ENCODE measurements at places on chromosomes 13 and 19.

GRCh38 chr19:39237200-39238184 lies 7.3 kb downstream of the IFNL3 start:
- peak; percentile 23 for DNase-seq

DNA sequence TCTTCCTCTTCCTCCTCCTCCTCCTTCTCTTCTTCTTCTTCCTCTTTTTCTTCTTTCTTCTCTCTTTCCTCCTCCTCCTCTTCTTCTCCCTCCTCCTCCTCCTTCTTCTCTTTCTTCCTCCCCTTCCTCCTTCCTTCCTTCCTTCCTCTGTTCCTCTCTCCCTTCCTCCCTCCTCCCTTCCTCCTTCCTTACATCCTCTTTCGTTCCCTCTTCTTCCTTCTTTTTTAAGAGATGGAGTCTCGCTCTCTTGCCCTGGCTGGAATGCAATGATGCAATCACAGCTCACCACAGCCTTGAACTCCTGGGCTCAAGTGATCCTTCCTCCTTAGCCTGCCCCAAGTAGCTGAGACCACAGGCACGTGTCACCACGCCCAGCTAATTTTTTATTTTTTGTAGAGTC lies 13.2 kb downstream of the EHD2 start:
- DNase-seq: no peak

GRCh38 chr13:25281193-25281934 lies 5.9 kb downstream of the MTMR6 start:
- DNase-seq: no peak

DNA sequence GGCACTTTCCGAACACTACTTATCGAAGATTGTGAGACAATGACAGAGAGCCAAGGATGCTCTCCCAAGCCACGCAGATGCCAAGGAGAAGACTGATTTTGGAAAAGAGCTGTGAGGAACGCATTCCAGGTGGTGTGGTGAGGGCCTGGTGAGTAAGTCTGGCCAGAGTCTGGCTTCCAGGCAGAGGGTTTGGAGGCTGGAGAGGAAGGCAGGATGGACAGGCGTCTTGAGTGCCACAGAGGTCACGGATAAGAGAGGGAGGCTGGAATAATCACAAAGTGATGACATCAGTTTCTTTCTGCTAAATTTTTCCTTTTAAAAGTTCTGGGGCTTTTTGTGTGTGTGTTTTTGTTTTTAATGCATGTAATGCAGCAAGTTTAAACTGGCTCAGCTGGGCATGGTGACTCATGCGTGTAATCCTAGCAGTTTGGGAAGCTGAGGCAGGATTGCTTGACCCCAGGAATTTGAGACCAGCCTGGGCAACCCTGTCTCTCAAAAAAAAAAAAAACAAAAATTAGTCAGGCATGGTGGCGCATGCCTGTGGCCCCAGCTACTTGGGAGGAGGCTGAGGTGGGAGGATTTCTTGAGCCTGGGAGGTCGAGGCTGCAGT lies 235.1 kb downstream of the NALCN start:
- no peak for DNase-seq

DNA sequence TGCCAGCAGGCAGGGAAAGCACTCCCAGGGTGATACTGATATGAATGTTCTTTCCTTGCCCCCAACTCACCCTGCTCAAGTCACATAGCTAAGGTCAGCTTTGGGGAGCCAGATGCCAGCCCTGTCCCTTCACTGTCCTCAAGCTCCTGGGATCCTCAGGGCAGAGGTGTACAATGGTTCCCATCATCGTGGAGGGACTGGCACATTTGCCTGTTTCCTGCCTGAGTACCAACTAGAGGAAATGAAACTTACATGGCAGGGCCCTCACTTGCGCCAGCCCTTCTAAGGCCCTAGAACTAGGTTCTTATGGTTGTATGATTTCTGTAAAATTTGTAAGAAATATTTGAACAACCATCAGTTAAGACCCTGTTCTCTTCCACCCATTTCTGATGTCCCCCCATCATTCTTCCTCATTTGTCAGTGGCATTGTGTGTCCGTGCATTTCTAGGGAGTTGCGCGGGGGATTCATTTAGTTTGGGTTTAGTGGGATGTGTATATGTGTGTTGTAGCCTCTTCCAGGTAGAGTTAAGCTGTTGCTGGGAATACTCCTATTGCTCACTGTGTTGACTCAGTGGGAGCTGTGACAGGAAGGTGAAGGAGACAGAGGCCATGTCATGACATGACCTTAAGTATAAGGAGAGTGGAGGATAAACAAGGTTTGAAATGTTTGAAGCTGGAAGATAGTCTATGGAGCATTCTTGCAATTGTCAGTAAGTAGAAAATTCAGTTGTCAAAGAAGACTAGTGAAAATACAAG lies 41.3 kb upstream of the RCBTB2 start:
- DNase-seq: no peak

DNA sequence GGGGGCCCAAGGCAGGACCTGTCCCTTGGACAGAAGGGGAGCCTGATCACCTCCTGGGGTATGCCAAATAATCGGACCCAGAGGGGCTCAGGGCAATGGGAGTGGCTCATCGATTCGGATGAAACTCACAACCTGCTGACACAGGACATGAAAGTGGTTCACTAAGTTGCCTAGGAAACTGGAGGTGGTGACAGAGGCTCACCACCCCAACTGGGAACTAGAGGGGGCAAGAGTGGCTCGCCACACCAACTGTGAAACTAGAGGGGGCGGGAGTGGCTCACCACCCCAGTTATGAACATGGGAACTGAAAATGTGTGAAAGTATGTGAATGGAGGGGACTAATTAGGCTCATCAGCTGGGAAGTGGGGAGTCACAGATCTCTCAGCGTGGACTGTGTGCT lies 46.3 kb upstream of the ZNF737 start:
- no peak for DNase-seq

GRCh38 chr19:48648134-48648533 lies 2.1 kb upstream of the CA11 start:
- no peak for DNase-seq

GRCh38 chr19:38185562-38185961 lies 38.5 kb downstream of the DPF1 start:
- no peak for DNase-seq

GRCh38 chr13:48488995-48489394 lies 43.9 kb downstream of the RCBTB2 start:
- no peak for DNase-seq

GRCh38 chr13:48985756-48986155 lies 10.0 kb downstream of the FNDC3A start:
- DNase-seq: no peak

- DNase-seq: no peak
These were observed 9.4 kb upstream of the SEMA6B start for GRCh38 chr19:4568886-4569285.

DNA sequence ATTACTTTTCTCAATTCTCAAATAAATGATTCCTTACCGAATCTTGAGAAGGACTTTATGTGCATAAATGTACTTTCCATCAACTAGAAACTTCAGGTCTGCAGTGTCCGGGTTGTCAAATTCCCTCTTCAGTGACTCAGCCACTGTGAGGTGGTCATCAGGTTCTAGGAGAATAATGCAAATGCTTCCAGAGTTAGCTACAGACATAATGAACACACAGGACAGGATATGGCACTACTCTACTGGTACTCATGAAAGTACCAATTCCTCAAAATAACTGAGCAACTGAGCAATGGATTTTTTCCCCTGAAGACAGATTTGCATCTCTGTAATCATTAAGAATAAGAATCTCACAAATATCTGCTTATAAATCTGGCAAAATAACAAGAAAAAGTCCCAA lies 31.2 kb downstream of the RCBTB2 start:
- no peak for DNase-seq

DNA sequence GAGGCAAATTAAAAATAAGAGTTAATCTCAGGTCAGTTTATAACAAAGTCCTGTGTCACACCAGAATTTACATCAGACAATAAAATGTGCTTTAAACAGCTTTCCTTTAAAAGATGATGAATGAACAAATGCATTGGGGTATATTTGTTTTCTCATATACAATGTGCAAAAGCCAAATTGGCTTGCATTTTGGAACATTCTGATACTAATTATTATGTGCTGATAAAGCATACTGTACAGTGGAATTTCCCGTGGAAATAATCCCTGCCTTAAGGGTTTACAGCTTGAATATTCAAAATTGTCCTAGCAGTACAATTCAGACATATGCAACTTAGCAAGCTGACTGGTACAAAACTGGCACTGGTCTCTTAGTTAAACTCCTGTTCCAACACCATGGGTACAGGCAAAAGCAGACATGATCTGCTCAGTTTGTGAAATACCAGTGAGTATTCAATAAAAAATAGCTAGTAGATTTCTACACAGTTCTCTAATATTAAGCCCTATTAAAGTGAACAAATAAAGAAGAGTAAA lies 373.4 kb downstream of the SLITRK1 start:
- no peak for DNase-seq

GRCh38 chr19:9868983-9869617 lies 34.0 kb downstream of the PIN1 start:
- DNase-seq: no peak

DNA sequence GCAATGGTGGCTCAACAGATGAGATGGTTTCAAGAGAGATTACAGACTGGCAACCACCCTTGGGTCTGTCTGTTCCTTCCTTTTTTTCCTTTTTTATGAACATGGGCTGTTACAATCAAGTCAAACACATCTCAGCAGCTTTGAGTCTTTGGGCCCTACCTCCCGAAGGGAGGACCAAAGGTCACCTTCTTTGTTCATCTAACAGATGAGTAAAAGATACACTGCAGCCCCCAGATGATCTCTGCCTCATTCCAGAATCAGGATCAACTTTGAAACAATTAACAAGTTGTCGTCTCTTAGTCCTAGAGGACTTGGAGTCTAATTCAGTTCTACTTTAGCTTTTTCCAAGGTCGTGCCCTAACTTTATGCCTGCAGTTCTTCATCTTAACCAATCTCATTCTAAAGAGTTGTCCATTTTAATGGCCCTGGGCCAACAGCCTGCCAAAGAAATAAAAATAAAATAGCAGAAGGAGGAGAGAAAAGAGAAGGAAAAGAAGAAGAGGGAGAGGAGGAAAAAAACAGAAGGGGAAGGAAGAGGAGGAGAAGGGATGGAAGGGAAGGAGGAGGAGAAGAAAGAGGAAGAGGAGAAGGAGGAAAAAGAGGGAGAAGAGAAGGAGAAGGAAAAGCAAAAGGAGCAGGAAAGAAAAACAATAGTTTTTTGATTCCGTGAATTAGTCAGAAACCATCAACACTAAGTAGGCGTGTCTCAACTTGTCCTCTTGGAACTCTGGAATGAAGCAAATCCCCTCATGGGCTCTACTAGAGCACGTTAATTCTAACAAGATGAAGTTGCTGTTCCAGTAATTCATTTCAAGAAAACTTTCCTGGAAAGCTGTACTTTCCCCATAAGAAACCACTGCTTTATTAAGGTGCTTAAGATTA lies 281.2 kb downstream of the FOXO1 start:
- DNase-seq: no peak

DNA sequence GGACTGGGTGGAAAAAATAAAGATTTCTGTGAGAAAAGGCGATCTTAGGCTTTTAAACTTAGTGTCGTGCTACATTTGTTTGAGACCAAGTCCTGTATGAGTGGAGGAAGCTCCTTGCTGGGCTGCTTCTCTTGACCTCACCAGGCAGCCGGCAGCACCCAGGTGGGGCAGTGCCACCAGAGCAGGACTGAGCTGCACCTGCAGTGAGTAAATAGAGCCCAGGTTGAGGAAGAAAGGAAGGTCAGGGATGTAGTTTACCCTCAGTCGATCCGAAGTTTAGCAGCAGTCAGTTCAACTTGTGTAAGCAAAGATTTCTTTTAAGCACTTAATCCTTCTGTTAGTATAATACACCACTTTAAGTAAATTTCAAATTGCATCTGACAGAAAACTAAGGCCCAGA lies 13.6 kb downstream of the HNRNPM start:
- no peak for DNase-seq

- DNase-seq: no peak
These were observed 955.6 kb downstream of the PCDH17 start for GRCh38 chr13:58587183-58587582.

GRCh38 chr13:113315992-113316391 lies 19.0 kb downstream of the LAMP1 start:
- DNase-seq: no peak

GRCh38 chr19:30146346-30146745 lies 204.3 kb downstream of the URI1 start:
- DNase-seq: no peak

DNA sequence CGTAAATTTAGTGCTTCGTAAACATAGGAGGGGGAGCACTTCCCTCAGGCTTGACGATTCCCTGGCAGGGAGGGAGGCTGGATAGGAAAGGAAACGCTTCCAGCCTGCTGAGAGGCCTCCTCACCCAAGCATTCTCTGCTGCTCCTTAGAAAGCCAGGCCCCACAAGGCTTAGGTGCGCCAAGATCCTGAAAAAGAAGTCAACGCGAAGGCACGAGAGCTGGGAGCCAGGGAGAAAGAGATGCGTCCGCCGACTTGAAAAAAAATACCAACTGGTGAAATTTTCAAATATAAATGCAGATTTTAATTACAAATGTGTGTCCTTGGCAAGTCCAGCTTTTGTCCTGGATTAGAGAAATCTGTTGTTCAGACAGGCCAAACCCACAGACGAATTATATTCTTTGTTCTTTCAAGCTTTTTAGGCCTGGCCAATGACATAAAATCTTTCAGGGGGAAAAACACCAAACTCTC lies 64.0 kb downstream of the ALOX5AP start:
- no peak for DNase-seq
